A549 treated with AZD2906 at 1 μM for 4 hours (cell line): ENCODE measurements at places on chromosomes 5 and 9. TPM values are rescaled to one million over a fixed set of nuclear protein-coding genes. Genes with fewer than 3 reads are reported as not detected.

PCDHGA11 gene
- total RNA-seq, result not detected in 5 replicates

CDC25C gene
- 8.7 to 12.0 TPM (median 9.2 TPM) in 5 replicates for total RNA-seq

ERAP2 gene
- total RNA-seq, result 0.98 to 2.0 TPM (median 1.2 TPM) in 5 replicates

SLC1A1 gene
- 0.88 to 1.2 TPM (median 1.2 TPM) in 5 replicates for total RNA-seq

TMEM174 gene
- not detected in 5 replicates for total RNA-seq

ZNG1E gene
- 61.2 to 72.8 TPM (median 62.2 TPM) in 5 replicates for total RNA-seq

FCN2 gene
- total RNA-seq, result not detected in 5 replicates

ZFP37 gene
- 1.4 to 2.4 TPM (median 1.7 TPM) in 5 replicates for total RNA-seq
